ENCODE measurements at places on chromosomes 6 and 20.

DNA sequence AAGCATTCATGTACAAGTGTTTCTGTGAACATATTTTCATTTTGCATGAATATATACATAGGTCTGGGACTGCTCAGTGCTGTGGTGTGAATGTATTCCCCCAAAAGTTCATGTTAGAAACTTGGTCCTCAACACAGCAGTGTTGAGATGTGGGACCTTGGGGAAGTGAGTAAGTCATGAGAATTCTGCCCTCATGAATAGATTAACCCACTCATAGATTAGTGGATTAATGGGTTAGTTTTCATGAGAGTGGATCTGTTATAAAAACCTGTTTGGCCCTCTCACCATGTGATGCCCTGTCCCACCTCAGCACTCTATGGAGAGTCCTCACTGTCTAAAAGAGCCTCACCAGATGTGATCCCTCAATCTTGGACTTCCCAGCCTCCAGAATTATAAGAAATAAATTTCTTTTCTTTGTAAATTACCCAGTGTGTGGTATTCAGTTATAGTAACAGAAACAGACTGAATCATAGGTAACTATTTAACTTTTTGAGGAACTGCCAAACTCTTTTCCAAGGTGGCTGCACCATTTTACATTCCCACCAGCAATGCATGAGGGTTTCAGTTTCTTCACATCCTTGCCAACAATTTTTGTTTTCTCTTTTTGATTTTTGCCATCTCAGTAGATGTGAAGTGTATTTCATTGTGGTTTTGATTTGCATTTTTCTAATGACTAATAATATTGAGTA, 45.3 kb downstream of the QRSL1 start:
- DNase-seq = no peak

GRCh38 chr6:164051427-164051826, 636.9 kb downstream of the QKI start:
- DNase-seq = no peak

- DNase-seq = no peak
Observed at GRCh38 chr6:98546376-98546775, 288.0 kb upstream of the POU3F2 start.

GRCh38 chr6:101086473-101086872, 205.3 kb upstream of the ASCC3 start:
- no peak for DNase-seq

GRCh38 chr6:100952006-100952405, 70.9 kb upstream of the ASCC3 start:
- no peak for DNase-seq

DNA sequence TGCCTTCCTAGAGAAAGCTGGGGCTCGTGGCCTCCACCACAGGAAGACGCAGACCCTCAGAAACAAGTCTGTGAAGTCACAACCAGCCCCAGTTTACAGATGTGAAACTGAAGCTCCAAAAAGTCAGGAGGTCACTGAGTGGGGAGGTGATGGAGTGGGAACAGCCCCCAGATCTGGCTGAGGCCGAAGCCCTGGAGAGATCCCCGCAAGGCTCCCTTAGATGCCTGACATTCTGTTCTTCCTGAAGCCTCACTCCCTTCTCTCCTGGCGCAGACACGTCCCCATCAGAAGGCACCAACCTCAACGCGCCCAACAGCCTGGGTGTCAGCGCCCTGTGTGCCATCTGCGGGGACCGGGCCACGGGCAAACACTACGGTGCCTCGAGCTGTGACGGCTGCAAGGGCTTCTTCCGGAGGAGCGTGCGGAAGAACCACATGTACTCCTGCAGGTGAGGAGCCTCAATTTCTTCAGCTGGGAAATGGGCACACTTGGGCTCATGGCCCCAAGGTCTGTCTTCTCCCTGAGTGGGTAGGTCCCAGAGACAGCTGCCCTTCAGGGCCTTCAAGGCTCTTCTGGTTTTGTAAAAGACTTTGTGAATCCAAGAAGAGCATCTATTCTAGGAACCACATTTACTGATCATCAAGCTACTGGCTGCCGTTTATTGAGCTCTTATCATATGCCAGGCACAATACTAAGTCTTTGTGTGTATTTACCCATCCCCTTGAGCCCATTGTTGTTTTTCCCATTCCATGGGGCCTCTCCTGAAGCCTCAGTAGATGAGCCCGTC, 50.5 kb downstream of the HNF4A start:
- DNase-seq = no peak

- DNase-seq = no peak
Observed at GRCh38 chr20:58558486-58559367, 43.5 kb upstream of the APCDD1L start.
